Activated T-cell treated with anti-CD3 and anti-CD28 coated beads for 48 hours (primary cell): ENCODE measurements at places on chromosomes 11 and 22.

GRCh38 chr11:105071089-105071732 lies 26.1 kb upstream of the CARD16 start:
- DNase-seq, result no peak

DNA sequence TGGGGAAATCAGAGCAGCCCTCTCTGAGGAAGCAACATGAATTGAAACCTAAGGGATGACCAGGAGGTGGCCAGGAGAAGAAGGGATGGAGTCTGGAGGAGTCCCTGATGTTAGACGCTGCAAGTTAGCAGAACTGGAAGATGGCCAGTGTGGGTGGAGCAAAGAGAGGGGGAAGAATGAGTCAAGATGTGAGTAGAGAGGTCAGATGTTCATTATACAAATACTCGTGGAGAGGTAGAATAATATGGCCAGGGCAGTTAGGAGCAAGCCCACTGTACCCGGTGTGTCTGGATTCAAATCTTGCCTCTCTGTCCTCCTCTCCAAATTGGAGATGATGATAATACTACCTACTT lies 242.0 kb downstream of the TENM4 start:
- no peak for DNase-seq

DNA sequence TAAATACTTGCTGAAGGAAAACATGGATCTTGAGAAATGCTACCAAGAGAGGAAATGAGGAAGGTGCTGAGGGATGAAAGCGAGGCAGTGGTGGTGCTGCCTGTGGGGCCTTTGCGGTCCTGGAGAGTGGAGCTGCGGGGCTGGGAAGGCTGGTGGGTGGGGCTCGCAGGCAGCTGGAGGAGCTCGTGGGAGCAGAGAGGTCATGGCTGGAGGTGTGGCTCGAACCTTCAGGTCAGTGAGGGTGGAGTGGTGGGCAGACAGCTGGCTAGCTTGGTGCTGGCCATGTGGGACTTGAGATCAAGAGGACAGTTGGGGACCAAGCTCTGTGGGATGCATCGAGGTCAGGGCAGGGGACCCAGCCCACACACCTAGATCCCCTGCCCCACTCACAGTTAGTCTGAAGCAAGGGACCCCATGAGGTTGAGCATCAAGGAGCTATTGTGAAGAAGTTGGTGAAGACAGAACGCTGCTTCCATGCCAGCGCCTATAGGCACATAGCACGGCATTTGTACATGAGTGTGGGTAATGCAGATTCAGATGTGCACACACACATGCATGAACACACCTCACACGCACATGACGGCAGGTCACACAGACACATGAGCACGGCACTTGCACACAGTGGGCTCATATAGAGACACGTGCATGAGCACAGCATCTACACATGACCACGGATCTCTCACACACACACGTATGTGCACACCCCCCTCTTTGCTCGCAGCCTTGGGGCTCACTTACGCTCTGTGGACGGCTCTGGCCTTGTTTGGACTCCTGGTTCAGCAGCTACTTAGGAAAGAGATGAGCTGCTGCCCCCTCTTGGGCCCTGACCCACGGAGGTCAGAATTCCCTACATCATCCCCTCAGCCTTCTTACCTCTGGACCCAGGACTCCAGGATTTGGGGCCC lies 30.4 kb downstream of the SHANK3 start:
- DNase-seq, result no peak

GRCh38 chr11:86478348-86478747 lies 103.7 kb downstream of the CCDC81 start:
- DNase-seq, result no peak

- DNase-seq, result no peak
These were observed 7.9 kb upstream of the NELL1 start for GRCh38 chr11:20661445-20661844.
